RCC 7860 (cell line): ENCODE measurements at places on chromosomes 11 and 22.

- no peak for DNase-seq
Observed at GRCh38 chr22:24330636-24331035, 60.0 kb downstream of the SPECC1L start.

- no peak for DNase-seq
Observed at GRCh38 chr22:39487826-39488520, 14.1 kb upstream of the MIEF1 start.

DNA sequence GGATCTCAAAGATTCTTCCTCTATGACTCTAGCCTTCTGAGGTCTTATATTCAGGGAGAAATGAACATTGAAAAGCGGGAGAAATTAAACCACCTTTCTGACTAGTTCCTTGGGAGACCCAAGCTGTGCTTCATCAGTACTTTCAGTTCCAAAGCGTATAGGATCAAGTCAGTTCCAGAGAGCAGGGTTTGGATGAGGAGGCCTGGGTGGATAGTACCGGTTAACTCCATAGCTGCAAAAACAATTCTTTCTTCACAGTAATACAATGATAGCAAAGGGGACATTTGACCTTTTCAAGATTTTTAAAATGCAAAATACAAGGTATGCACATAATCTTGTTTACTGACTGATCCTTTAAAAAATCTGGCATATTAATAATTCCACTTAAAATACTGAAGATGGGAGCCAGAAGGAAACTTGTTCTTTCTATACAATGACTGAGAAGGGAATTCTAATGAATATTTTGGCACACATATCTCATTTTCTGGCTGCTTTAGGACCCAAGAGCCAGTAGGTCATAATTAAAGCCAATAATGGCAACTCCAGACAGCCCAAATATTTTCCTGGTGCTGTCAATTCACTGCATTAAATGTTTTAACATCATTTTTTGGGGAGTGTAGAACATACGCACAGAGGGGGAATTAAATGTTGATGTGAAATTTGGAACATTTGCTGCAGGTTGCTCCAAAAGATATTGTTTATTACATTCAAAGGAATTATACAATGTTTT, 16.0 kb downstream of the ADM start:
- DNase-seq: no peak

DNA sequence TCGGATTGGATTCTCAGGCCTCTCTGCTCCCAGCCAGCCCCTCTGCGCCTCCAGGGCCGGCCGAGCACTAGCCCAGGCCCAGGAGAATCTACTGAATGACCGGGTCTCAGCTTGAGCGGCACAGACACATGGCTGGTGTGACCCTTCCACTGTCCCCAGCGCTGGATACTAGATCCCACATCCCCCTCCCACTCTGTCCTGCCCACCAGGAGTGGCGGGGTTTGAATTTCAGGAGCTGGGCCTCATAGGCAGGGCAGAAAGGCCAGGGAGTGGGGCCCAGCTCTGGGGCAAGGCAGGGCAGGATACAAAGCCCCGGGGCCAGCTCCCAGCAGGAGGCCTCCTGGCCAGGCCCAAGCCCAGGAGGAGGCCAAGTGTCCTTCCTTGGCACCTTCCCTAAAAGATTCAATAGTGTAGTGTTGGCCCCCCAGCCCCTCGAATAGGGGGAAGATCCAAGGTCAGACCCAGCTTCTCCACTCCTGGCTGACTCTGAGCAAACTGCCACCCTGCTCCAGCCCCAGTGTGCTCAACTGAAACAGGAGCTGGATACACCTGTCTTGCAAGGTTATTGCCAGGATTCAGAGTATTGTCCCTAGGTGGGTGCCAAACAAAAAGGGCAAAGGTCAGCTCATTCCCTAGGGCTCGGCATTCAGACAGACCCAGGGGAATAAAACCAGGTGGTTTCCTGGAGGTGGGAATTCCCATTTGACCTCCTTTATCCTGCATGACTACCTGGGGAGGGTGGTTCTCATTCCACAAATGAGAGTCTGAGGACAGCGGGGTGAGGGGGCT, 22.5 kb upstream of the TCF20 start:
- no peak for DNase-seq

GRCh38 chr22:34111210-34111824, 191.0 kb upstream of the LARGE1 start:
- peak; percentile 14 for DNase-seq

GRCh38 chr11:35419184-35419829, at the start of gene SLC1A2:
TSS of gene SLC1A2 (minus strand) at chr11:35419558. CDS start at chr11:35418966, 592 bp downstream.
- DNase-seq: no peak

- no peak for DNase-seq
Observed at GRCh38 chr22:24894998-24895397, 51.5 kb downstream of the LHFPL7 start.

GRCh38 chr22:22074634-22075381, 92.2 kb upstream of the TOP3B start:
- peak; percentile 9 for DNase-seq

DNA sequence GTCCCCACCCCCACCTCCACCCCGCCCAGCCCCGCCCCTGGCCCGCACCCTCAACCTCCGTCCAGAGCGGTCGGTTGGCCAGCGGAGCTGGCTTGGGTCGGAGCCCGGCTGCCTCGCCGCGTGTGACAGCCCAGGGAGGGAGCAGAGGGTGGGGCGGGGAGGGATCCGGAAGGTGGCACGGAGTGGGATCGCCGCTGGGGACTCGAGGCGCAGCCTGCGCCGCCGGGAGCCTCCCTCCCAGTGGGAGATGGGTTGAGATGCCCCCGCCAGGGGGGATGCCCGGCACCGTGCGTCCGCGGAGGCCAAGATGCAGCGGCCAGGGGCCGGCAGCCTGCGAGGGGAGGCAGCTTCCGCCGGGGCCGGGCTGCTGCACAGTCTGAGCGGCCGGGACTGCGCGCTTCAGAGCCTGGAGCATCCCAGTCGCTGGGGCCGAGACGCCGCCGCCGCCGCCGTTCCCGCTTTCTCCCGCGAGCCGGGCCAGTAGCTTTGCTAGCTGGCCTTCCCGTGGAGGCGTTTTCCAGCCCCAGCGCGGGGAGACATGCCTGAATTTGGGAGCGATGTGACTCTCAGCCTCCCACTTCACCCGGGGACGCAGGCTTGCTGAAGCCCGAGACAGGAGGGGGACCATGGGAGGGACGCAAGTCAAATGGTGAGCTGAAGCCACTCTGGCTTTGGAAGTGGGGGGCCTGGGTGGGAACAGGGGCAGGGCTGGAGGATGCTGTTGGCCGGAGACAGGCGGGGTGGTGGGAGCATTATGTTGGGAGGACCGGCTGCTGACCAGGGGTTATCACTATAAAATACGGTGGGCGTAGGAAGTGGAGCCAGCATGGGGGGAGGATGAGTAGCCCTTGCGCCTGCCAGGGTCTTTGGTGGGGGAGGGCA, 40.2 kb downstream of the DIXDC1 start:
- DNase-seq: no peak

DNA sequence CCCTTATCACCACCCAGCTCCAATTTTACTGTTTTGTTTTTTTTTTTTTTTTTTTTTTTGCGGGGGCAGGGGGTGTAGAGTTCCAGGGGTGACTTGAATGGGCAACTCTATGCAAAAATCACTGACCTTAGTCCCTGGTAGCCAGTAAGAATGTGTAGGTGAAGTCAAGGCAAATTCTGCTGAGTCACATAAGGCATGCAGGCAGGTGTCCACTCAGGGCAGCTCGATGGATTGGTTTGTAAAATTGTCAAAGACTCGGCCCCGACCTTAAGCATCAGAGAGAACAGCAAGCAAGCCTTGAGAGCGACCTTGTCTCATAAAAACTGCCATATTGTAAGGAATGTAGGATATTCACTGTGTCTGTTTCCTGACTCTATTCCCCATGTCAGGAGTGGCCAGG, 151.3 kb upstream of the SEZ6L start:
- DNase-seq: no peak

- DNase-seq: no peak
Observed at GRCh38 chr11:108835624-108836023, 170.8 kb downstream of the DDX10 start.

- DNase-seq: no peak
Observed at GRCh38 chr11:78706551-78706950, 131.9 kb upstream of the NARS2 start.

GRCh38 chr22:43996170-43996980, 27.7 kb upstream of the PARVB start:
- no peak for DNase-seq

- DNase-seq: peak; percentile 58
Observed at GRCh38 chr11:86115542-86116385, 46.9 kb upstream of the PICALM start.

DNA sequence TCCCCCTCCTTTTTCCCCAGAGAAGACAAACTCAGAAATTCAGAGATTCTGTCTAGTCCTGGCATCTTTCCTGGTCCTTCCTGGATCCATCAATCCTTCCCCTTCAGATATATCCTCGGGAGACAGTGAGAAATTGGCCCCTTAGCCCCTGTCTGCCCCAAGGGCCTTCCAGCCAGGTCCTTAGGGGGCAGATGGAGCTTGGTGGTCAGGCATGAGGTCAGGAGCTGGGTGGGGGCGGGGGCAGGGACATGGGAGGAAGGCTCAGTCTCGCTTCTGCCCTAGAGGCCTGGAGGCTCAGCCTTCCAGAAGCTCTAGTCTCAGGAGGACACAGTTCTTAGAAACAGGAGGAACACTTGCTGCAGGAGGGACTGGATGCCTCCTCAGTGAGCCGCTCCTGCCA, 207.7 kb upstream of the TBCEL start:
- no peak for DNase-seq

DNA sequence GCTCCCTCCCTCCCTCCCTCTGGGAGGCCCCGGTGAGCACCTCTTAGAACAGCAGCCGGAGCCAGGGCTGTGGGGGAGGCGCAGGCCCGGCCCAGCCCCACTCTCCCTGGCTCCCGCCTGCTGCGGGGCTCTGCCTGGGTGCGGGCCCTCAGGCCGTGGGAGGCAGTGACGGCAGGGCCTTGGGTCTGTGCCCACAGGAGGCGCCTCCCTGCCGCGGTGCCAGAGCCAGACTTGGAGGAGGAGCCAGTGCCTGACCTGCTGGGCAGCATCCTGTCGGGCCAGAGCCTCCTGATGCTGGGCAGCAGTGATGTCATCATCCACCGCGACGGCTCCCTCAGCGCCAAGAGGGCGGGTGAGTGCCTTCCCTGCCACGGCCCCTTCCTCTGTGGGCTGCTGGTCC, 9.5 kb downstream of the IRF7 start:
- no peak for DNase-seq

DNA sequence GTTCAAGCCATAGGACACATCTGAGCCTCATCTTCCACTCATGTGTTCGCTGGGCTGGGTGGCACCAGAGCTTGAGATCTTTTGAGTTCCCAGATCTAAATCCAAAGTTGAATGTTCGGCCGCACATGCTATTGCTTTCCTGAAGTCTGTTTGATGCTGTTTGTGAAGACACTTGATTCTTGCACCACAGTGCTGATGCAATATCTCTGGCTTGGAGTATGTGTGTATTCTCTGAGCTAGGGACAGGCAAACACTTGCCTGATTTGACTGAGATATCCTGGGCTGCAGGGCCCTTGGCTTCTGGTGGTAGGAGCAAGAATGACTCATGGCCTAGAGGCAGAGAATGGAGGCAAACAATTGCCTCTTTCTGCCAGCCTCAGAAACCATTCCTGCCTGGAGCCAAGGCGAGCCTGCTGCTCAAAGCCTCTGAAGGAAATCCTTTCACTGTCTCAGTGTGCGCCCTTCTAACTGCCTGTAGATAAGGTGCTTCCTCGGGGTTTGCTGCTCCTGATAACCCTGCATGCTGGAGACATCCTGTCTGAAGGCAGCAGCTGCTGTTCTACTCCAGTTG, 73.0 kb downstream of the CYB5R2 start:
- DNase-seq: peak; percentile 17

DNA sequence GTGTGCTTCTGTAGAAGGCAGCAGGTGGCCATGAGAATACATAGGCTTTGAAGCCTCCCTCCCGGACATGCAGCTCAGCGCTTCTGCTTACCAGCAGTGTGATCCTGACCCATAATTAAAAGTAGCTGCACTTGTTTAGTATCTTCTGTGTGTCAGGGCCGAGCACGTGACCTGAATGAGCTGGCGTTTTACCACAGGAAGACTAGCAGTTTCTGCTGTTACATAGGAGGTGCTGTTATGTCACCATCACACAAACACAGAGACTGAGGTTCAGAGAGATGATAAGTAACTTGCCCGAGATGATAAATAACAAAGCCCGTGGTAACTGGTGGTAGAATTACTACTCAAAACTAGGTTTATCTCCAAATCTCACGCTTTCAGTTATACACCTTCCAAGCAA, 329.5 kb downstream of the OPCML start:
- no peak for DNase-seq

- DNase-seq: no peak
Observed at GRCh38 chr11:84255483-84255882, 969.3 kb upstream of the CCDC90B start.

DNA sequence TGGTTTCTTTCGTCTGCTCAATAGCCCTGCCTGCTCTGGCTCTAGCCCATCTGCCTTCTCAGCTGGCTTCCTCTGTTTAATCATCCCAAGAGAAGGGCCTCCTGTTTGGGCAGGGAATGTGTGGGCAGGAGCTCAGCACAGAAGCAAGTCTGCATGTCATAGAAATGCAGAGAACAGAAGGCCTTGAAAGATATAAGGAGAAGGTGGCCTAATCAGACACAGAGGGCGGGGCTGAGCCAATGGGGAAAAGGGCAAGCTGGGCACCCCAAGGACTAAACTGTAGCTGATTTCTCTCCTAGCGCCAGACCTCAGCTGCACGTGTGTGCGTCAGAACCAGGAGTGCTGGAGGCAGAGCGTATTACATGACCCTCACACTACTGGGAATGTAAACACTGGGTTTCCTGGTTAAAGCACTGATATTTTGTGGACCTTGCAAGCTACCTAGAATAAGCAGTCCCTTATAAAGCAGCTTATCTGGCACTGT, 7.6 kb upstream of the CCKBR start:
- no peak for DNase-seq

DNA sequence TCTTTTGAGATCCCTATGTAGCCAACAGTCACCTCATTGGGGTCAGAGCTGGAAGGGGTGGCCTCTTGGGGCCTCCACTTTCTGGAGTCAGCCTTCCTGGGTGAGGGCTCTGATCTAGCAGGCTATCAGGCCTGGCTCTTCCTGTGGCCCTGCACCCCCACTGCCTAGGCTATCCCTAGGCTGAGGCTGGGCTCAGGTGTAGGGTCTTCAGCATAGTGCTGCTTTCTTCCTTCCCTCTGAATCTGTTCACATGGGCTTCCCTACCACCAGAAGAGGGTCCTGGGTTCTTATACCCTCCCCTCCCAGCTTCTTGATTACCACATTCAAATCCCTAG, 456 bp upstream of the SPI1 start:
- DNase-seq: no peak

- peak; percentile 84 for DNase-seq
Observed at GRCh38 chr22:24521791-24522245, 26.7 kb downstream of the UPB1 start.

- DNase-seq: no peak
Observed at GRCh38 chr11:34633990-34634693, 13.2 kb downstream of the EHF start.

DNA sequence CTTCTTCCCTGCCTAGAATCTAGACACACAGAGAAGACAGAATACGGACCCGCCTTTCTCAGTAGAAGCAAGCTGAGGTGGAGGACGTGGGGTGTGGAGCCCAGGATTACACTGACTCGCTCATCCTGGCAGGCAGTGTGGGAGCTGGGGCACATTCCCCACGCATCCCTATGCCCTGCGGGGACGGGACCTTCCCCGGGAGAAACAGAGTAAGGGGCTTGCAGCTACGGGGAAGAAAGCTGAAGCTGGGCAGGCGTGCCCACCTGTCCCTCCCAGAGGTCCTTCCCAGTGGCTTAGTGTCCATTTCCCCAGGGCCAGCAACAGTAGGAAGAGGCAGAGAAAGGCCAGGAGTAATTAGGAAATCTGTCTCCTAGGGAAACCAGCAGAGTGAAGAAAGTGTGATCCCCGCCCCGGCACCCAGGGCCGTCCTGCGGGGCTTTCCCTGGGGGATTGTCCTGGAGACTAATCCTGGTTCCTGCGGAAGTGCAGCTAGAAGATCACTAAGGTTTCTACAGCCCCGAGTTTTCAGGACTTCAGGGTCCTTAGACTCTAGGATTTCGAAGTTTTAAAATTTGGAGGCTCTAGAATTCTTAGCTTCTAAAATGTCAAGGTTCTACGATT, 7.8 kb downstream of the DNAJB13 start:
- DNase-seq: no peak
